ENCODE measurements at places on chromosomes 2 and 18. TPM values are rescaled to one million over a fixed set of nuclear protein-coding genes. Genes with fewer than 3 reads are reported as not detected.

Gene QPCT
- total RNA-seq, result 22.0 TPM

Gene LIPT1
- total RNA-seq, result 9.8 TPM

Gene GALNT3
- total RNA-seq, result 3.7 TPM

Gene ACKR3
- total RNA-seq, result 20.0 TPM

Gene C2orf72
- total RNA-seq, result 27.7 TPM

Gene HOXD10
- not detected for total RNA-seq

Gene GDF7
- under 0.01 TPM for total RNA-seq

Gene GTF2A1L
- not detected for total RNA-seq

Gene TFPI
- total RNA-seq, result 27.7 TPM

Gene MOCOS
- total RNA-seq, result 0.41 TPM

Gene KHK
- total RNA-seq, result 4.9 TPM

Gene TMEM37
- not detected for total RNA-seq

Gene PDE6D
- 28.1 TPM for total RNA-seq

Gene MYOM1
- total RNA-seq, result 0.82 TPM

Gene TLX2
- total RNA-seq, result not detected

Gene RIT2
- total RNA-seq, result 29.3 TPM

Gene PSD4
- total RNA-seq, result 3.3 TPM

DNA sequence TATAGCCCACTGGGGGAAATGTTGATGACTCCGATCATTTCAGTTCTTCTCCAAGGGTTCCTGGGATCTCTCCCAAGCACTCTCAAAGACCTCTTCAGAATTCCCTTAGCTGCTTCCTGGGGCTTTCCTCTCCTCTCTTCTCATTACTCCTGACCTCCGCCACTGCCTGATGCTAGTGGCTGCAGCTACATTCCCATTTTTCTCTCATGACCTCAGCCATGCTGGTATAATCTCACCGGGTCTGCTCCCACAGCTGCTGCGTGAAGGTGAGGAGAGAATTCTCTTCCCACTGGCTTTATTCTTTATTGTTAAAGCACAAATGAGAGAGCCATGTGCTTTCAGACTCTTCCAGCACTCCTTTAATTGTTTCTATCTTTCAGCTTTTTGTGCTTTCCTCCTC lies 312.0 kb upstream of the ETAA1 start:
- DNase-seq, result no peak

DNA sequence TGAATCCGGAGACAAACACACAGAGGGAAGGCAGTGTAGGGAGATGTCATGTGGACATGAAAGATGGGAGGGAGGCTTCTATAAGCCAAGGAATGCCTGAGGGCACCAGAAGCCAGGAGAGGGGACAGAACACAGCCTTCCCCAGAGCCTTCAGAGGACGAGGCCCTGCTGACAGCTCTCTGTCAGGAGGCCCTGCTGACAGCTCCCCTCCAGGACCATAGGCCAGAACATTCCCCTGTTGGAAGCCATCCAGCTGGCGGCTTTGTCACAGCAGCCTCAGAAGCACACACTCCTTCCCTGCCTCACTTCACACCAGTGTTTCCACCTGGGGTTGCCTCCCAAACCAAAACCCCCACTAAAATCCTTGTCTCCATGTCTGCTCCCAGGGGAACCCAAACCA lies 171.3 kb upstream of the ID2 start:
- DNase-seq, result no peak

DNA sequence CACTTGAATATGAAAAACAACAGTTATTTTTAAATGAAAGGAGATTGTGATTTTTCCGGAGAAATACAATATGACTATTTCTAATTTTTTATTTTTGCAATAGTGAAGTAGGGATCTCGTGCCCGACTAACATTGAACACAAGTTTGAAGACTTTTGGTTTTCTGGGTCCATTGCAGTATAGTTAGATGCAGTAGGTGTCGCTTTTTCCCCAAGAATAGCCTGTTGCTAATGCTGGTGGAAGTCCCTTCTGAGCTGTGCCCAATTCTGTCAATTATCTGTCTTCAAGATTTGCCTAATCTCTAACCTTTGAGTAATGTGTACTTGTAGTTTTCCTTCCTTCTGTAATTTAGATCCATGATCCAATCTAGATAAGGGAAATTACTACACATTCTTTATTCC lies 36.5 kb downstream of the SEMA4F start:
- peak; percentile 24 for DNase-seq

- DNase-seq, result no peak
Measured at GRCh38 chr2:11701751-11702301, 31.8 kb upstream of the NTSR2 start.

DNA sequence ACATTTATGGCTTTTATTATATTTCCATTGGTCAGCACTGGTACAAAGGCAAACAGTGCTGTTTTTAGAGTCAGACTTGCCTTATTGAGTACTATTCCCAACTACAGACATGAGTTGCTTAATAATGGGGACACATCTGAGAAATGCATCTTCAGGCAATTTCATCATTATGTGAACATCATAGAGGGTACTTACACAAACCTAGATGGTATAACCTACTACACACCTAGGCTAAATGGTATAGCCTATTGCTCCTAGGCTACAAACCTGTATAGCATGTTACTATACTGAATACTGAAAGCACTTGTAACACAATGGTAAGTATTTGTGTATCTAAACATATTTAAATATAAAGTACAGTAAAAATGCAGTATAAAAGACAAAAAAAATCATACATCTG lies 36.4 kb downstream of the OLA1 start:
- no peak for DNase-seq

DNA sequence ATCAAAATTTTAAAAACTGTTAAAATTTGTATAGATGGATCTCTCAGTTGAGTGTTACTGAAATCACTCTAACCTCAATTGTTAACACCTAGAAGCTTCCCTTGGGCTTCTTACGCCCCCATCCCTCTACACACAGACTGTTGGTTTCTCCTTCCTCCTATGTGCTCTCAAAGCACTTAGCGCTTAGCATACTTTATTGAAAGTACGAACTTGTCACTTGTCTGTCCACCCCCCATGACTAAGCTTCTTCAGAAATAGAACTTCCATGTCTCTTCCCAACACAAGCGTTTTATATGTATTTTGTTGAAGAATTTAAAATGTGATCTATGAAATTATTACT lies 441 bp downstream of the MPHOSPH10 start:
- DNase-seq, result no peak

DNA sequence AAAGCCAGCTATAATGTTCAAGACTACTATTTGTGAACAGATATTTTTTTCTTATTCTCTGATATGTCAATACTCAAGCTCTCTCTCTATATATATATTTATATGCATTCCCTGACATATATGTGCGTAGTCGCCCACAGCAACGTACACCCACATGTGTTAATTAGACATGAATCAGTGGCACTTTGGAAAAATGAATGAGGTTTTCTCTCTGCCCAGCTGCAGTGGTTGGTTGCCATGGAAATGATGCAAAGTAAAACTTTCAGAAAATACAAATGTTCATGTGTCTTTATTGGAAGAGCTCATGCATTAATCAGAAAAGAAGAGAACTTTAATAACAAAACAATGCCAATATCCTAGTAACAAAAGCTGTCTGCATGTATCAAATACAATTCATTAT lies 34.7 kb downstream of the UNC80 start:
- DNase-seq, result no peak

GRCh38 chr18:984004-984403 lies 79.3 kb downstream of the ADCYAP1 start:
- DNase-seq, result no peak

DNA sequence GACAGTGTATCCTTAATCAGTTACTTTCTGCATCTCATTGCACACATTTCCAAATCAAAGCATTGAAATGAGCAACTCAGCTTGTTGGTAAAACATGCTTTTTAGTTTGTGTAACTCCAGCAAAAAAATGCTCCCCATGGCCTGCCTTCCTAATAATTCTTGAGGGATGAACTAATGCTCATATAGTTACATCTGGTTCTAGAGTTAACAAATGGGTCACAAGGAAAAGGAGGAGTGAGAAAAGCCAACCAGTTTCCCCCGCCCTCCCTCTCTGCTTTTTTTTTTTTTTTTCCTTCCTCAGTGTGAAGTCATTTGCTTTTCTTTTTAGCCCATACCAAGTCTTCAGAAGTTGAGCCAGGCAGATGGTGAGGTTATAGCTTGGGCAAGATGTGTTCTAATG lies 231.7 kb downstream of the MTX2 start:
- no peak for DNase-seq

- no peak for DNase-seq
Measured at GRCh38 chr2:59413751-59414570, 1139.5 kb downstream of the BCL11A start.

DNA sequence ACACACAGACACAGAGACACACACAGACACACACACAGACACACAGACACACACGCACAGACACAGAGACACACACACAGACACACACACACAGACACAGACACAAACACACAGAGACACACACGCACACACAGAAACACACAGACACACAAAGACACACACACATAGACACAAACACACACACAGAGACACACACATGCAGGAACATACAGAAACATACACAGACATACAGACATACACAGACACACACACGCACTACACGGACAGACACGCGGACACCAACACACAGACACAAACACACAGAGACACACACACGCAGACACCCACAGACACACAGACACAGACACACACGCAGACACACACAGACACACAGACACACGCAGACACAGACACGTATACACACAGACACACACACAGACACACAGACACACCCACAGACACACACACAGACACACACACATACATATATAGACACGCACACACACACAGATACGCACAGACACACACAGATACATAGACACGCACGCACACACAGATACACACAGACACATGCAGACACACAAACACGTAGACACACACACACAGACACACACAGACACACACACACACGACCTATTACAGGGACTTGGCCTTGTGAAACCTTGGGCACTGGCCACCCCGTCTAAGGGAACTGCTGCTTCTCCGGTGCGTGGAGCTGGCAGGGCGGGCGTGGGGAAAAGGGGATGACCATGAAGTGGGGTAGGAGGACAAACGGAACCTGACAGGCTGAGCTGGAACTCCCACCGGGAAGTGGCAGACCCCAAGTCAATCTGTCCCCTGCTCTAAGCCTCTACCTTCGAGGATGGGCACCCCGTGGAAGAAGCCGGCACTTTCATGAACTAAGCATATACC lies 211.4 kb downstream of the TFCP2L1 start:
- DNase-seq, result no peak

DNA sequence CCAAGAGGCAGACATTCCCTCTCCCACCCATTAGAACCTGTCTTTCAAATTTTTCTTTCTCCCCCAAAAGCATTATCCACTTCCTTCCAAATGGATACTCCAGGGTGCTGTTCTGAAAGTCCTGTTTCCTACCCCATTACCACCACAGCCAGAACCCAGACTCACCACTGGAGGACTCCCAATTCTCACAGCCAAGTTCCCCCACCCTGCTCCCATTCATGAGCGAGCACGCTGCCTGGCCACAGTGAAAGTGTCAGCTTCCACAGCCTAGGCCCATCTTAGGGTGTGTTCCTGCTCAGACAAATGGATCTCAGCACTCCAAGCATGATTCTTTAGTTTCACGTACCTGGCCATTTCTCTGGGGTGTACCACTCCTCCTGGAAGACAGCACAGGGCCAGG lies 3.8 kb upstream of the ANKRD53 start:
- DNase-seq, result no peak

DNA sequence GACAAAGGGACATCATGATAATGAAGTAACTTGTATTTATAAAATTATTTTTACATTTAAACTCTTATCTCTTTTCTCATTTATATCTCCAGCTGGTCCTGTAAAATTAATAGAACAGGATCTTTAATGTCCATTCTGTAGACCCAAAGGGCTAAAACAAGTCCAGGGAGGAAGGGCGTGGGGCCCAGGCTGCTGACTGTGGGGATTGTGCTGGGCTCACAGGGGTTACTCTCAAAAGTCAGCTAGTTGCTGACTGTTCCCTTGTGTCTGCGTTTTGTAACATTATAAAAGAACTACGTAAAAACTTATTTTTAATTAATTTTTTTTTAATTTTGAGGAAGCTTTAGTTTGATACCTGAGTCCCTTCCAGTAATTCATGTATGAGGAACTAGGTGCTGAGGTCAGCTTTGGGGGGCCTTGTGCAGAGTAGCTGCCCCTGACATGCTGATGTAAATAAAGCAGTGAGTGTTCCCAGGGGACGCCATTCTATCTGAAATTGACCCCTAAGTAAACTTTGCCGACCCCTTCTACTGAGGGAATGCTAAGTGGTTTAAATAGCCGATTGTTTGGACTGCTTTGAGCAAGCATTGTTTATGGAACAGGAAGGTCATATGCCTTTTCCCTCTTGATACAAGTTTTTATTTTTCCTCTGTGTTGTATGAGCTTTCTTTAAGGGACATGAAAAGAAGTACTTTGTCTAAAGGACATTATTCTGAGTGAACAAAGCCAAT lies 56.4 kb downstream of the MERTK start:
- DNase-seq, result no peak

- no peak for DNase-seq
Measured at GRCh38 chr2:164567335-164567989, 53.8 kb downstream of the GRB14 start.

GRCh38 chr2:74219846-74220486 lies 21.6 kb downstream of the MTHFD2 start:
- no peak for DNase-seq

DNA sequence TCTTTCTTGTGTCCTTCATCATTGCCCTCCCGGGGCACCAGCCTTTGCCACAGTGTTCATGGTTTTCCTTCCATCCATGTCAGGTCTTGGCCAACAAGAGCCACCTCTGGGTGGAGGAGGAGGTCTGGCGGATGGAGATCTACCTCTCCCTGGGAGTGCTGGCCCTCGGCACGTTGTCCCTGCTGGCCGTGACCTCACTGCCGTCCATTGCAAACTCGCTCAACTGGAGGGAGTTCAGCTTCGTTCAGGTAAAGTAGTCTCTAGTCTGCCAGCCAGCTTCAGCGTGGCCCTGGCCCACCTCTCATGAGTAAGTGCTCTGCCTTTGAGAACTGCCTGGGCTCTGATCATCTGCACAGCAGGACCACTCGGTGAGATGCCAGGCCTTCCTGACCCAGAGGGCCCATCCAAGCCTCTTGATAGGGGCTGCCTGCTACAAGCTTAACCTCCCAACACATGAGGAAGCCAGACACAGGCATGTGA lies 31.0 kb downstream of the STEAP3 start:
- DNase-seq, result no peak

DNA sequence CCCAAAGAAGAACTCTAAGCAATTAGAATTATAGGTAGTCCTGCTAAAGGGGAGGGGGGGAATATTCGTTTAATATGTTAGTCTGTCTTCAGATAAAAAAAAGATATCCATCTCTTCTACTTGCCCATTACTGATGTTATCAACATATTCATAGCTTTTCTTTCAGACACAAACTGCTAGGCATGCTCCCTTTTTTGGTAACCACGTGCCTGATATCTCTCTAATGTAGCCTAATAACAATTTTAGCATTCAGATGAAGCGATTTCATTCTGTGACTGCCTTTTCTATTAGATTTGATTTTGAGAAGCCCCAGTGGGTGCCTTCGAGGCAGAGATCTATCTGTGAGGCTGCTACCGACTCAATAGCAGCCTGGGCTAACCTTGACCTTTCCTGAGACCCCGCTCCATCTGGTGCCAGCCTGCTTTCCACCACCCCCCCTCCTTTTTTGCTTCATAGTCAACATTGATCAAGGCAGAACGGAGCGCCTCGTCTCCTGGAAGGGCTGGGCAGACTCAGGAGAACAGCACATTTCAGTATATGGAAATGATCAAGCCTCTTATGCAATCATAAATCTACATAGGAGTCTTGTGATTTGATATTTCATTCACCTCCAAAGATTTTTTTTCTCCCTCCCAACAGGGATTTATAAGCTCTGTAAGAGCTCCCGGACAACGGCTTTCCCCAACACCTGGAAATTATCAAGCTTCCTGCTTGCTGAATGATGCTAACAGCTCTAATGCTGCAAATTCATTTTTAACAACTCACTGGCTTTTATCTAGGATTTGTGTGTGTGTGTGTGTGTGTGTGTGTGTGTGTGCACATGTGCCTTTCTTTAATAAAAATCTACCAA lies 14.7 kb upstream of the BCL11A start:
- DNase-seq, result no peak
